ENCODE measurements at places on chromosomes 11 and 22. TPM values are rescaled to one million over a fixed set of nuclear protein-coding genes. Genes with fewer than 3 reads are reported as not detected.
A peak's percentile ranks its signal among the peaks of the same experiment; 100 is the strongest.

GRCh38 chr11:83493917-83494316, 207.8 kb upstream of the CCDC90B start:
- DNase-seq: no peak

UNC93B1 gene
- 123 TPM for total RNA-seq

GRCh38 chr11:130629039-130629438, 180.6 kb downstream of the ADAMTS15 start:
- no peak for DNase-seq

DNA sequence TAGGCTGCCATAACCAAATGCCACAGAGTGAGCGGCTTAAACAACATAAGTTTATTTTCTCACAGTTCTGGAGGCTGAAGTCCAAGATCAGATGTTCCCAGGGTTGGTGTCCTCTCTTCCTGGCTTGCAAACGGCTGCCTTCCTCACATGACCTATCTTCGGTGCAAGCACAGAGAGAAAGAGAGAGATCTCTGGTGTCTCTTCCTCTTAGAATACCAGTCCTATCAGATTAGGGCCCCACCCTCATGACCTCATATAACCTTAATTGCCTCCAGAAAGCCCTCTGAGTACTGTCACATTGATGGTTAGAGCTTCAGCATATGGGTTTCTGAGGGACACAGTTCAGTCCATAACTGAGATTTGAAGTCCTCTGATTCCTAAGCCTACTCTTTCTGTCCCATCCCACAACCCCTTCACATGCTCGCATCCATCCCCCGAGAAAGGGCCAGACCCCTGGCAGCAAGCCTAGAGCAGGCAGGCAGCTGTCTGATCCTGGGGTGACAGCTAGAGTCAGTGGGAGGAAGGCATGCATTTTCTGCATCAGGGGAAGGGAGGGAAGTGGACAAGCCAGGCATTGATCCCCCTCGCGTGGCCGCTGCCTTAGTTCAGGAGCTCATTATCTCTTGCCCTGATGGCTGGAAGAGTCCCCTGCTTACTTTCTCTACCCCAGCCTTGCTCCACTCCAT, 114.1 kb downstream of the FAR1 start:
- no peak for DNase-seq

DNA sequence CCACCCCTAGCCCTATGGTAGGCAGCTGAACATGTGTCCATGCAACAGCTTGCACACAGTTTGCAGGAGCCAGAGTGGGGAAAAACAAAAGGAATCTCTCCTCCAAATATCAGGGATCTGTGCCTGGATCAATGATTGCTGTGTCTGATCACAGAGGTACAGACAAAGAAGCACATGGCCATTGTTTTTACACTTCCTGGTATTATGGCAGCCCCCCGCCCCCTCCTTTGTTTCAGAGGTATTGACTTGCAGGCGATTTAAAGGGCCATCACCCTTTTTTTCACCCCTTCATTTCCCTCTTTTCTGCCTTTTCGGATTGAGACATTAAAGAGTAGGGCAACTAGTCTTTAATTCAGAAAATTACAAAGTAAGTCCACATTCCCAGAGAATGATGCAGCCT, 453.0 kb upstream of the LUZP2 start:
- no peak for DNase-seq

PATE2 gene
- total RNA-seq: not detected

- DNase-seq: no peak
Measured at GRCh38 chr22:41664490-41664889, 24.2 kb downstream of the SNU13 start.

- DNase-seq: no peak
Measured at GRCh38 chr11:79287952-79288351, 152.9 kb downstream of the TENM4 start.

DNA sequence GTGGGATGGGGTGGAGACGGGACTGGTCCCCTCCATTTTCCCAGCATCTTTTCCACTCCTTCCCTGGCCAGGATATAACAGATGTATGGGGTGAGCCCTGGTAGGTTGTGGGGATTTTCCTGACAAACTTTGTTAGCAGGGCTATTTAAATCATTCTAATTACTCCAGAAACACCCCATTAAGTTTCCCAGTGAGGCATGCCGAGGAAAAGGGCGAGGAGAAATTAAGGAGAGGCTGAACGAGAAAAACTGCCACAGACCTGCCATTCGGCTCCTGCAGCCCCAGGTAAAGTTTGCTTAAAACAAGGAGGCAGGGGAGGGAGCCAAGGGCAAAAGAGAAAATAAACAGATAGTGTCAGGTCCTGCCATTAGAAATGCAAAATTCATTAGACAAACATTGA, 428.2 kb downstream of the BUD13 start:
- DNase-seq: no peak

APOL5 gene
- not detected for total RNA-seq

- DNase-seq: no peak
Measured at GRCh38 chr11:134730101-134730500, 318.1 kb upstream of the B3GAT1 start.

FAM227A gene
- 0.57 TPM for total RNA-seq

DNA sequence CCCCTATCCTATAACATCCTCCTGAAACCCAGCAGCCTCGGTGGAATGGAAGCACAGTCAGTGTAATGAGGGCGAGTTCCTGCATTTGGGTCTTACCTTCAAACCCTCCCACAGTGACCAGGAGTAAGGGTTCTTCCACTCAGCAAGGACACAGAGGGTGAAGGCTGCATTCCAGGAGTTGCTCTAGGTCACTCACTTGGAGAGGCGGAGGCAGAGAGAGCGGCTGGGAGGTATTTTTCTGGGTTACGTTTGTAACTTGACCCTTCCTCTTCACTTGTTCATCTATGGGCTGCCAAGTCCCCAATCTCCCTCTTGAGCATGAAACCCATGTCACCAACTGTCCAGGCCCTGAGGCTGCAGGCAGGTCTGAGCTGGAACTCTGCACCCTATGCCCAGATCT, 36.8 kb upstream of the SHISAL1 start:
- no peak for DNase-seq

- DNase-seq: no peak
Measured at GRCh38 chr11:2318707-2319106, 16.9 kb downstream of the TSPAN32 start.

LIF gene
- 0.47 TPM for total RNA-seq

GRCh38 chr11:13718394-13718793, 49.9 kb downstream of the FAR1 start:
- no peak for DNase-seq

DNA sequence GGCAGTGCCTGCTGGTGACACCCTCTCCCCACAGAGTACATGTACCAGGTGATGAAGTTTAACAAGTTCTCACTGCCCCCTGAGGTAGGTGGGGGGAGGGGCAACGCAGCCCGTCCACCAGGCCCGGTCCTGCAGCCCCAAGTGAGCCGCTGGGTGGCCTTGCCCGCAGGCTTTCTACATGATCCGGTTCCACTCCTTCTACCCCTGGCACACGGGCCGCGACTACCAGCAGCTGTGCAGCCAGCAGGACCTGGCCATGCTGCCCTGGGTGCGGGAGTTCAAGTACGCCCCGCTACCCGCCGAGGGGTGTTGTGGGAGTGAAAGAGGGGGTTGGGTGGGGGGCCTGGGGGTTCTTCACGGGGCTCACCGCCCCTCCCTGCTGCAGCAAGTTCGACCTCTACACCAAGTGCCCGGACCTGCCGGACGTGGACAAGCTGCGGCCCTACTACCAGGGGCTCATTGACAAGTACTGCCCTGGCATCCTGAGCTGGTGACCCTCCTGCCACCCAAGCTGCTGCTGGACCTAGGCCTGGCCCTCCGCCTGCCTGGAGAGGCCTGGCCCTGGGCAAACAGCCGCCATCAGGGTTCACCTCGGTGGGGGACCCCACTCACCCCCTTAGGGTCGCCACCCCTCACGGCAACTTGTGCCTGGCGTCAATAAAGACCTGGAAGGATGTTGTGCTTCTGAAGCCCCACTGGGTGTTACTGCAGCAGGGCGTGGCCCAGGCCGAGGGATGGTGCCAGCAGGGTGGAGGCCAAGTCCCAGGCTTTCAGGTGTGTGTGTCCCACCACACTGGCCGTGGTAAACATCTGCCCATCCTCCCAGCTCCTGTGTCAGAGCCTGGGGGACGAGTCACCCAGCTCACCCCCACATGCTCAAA, 2.9 kb downstream of the MIOX start:
- DNase-seq: peak; percentile 1

DNA sequence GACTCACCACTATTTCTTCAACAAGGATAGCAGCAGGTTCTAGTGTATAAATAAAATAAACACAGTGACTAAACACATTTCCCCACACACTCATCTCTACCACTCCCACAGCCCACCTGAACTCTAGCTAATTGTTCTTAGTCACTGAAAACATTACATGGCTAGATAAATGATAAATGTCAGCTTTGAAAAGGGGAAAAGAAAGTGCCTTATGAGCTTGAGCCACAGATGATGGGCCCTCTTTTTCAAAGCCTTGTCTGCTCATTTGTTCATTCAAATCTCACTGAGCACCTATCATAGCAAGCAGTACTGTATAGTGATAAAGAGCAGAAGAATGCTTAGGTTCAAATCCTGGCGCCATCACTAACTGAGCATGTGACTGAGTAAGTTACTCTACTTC, 58.3 kb downstream of the SIK3 start:
- DNase-seq: no peak

GRCh38 chr11:106990331-106990730, 27.9 kb downstream of the GUCY1A2 start:
- DNase-seq: no peak

OR5AK2 gene
- total RNA-seq: not detected

DNA sequence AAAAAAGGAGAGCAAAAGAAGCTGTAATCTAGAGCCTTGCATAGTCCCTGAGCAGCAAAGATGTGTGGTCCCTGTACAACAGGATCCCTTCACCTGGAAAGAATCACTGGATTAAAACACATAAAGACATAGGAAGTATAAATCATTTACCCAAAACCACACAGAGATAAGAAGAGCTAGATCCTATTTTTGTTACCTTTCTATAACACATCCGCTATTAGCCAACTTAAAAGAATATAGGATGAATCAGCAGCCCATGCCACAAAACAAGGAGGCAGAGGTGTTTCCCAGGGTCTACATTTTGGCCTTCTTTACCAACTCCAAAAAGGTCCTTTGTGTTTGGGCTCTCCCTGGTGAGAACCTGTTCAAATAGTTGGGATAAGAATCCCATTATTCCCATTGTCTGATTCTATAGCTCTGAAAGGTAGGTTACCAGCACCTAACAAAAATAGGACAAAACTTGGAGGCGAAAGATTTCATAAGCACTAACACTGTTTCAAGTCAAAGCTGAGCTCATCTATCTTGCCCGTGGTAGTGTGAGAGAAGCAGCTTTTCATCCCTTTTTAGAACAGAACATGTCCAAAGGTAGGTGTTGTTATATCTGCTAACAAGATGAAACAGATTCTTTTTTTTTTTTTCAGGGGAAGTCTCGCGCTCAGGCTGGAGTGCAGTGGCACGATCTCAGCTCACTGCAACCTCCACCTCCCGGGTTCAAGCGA, 26.8 kb downstream of the PAK1 start:
- no peak for DNase-seq

- no peak for DNase-seq
Measured at GRCh38 chr22:49561976-49562375, 265.7 kb downstream of the BRD1 start.

MRPL17 gene
- total RNA-seq: 23.1 TPM

ASRGL1 gene
- 0.49 TPM for total RNA-seq

DNA sequence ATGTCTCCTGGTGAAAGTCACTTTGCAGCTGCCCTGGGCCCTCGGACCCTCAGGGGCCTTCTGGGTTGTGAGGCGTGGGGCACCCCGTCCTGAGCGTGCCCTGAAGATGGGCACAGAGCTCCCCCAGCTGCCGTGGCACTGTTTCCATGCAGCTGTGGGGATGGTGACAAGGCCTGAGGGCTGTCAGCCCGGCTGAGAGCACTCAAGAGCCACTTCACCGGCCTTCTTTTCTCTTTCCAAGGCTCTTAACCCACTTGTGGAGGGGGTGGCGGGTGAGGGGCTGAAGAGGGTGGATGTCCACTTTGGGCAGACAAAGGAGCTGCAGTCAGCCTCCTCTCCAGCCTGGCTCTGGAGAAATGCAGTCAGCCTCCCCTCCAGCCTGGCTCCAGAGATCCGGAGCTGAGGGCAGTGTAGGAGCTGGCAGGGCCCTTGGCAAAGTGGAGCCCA, 239.5 kb downstream of the ST3GAL4 start:
- no peak for DNase-seq

DNA sequence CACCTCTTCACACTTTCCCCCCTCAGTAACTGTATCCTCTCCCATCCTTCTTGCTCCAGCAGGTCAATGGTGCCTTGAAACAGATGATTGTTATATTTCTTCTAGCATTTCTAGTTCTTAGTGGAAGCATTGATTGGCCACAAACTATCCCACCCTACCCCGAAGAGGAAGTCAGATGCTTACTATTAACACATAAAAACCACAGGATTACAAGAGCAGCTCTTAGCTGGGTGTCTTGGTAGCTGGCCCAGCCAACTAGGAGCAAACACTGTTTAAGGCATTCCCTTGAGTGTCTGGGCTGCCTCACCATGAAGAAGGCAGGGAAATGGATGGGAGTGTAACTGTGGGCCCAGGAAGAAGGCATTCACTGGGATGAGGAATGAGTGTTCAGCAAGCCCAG, 176.6 kb downstream of the GRIK4 start:
- no peak for DNase-seq

GRCh38 chr11:95586155-95586554, 203.4 kb downstream of the FAM76B start:
- no peak for DNase-seq

GRCh38 chr22:27517361-27518155, 284.0 kb downstream of the MN1 start:
- DNase-seq: no peak

- DNase-seq: no peak
Measured at GRCh38 chr22:24706054-24706453, 68.5 kb downstream of the PIWIL3 start.

DNA sequence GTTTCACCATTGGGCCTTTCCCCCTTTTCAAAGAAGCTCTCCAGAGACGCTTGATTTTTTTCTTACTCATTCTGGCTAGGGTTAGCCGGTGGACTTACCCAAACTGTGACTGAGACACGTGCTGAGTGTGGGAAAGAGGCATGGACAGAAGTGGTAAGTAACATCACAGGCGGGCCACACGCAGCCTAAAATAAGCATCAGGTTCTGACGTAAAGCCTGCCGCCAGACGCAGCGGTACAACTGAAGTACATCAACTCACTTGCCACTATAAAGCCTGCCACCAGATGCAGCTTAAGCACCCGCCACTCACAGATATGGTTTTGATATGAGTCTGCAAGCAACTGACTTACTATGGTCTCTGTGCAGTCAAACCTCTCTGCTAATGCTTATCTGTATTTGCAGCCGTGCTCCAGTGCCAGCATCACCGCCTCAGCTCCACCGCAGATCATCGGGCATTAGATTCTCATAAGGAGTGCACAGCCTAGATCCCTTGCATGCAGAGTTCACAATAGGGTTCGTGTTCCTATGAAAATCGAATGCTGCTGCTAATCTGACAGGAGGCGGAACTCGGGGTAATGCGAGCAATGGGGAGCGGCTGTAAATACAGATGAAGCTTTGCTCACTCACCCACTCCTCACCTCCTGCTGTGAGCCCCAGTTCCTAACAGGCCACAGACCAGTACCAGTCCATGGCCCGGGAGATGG, 58.8 kb downstream of the PHF21B start:
- DNase-seq: no peak
